RCC 7860 (cell line): ENCODE measurements at places on chromosomes 16 and 17.

GRCh38 chr16:65294165-65294564 lies 172.3 kb upstream of the CDH11 start:
- no peak for DNase-seq

GRCh38 chr17:74345433-74346241 lies 16.0 kb downstream of the BTBD17 start:
- no peak for DNase-seq

DNA sequence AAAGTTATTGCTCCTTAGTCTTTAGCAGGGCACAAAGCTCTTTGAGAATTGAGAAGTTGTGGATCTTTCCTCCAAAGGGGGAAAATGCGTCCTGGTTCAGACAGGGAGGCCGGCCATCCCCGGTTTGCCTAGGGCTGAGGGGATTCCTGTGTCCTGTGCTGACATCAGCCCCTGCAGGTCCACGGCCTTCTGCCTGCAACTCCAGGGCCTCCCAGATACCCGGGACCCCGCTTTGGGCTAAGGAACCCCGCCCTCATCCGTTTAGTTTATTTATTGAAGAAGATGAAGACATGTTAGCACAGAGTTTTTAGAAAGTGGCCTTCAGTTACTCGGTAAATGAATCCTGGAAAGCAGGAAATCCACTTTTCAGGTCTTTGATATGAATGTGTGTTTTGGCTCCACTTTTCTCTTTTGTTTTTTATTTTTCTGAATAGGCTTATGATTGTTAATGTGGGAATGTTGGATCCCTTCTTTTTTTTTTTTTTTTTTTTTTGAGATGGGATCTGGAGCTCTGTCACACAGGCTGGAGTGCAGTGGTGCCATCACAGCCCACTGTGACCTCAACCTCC lies 65.6 kb downstream of the CRISPLD2 start:
- DNase-seq: no peak

DNA sequence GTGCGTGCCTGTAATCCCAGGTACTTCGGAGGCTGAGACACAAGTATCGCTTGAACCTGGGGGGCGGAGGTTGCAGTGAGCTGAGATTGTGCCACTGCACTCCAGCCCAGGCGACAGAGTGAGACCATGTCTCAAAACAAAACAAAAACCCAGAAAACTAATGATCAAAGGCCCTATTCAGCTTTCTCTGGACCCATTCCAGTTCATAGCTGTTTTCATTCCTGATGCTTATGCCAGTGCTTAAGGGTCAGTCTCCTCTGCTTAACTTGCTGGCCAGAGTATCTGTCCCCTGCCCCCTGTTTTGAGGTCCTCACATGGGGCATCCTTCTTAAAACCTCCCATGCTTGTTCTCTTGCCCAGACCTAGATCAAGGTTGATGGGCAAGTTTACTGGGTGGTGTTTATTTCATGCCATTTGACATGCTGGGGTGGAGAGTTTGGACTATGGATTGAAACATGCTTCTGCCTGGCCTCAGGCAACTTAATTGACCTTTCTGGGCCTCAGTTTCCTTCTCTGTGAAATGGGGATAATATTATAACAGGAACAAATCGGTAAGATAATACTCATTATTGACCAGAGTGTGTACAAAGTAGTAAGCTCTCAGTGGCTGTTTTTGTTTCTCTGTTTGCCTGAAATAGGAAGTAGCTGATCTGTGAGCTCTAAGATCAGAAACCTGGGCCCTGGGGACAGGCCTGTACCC lies 369.8 kb downstream of the CPPED1 start:
- no peak for DNase-seq

- no peak for DNase-seq
These were observed 389.8 kb downstream of the CA10 start for GRCh38 chr17:51768706-51769105.

DNA sequence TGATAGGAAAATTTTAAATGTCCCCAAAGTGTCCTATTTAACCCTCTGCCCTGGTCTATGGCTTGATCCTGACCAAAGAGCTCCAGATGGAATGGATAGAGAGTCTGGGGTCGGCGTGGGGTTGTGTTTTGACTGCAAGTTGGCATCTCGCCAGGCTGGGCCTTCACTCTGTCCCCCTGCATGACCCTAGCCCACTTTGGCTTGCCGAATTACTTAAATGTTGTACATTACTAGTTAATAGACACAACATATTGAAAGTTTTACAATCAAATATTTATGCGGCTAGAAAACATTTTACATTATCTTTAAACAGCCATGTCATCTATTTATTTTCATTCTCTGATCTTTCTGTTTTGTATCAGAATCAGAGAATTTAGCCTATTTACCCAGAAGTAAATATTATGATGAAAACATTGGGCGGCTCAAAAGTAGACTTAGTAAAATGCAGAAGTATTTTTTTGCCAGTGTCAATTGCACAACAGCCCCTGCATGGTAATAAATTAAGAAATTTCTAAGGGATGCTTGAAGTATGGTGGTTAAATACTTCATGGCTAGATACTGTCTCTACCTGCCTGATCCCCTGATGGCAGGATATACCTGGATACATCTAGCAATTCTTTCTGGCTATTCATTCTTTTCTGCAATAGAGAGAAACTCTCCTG lies 18.8 kb upstream of the MYOCD start:
- no peak for DNase-seq

DNA sequence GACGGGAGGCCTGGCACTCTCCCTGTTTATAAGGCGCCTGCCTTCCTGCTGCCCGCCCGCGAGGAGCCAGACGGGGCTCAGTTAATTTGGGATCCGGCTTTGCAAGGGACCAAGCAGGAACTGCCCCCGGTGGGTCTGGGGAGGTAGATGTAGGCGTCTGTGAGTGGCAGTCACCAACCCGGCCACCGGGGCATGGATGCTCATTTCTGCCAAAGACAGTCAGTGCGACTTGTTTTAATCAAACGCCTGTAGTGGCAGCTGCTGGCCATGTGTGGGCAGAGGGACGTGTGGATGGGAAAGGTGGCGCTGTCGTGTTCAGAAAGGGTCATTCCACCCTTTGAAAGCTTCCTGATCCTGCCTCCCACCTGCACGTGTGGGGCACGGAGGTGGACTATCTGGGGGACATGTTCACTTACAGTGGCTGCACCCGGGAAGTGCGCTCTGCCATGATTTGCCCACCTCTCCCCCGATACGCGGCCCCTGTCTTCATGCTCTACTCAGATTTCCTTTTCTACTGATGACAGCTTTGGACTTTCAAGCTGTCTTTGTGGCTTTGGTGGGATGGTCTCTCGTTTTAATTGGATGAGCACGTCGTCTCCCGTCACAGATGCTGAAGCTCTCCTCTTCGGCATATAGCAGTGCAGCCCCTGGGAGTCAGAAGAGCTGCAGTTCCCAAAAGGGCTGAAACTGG lies 60.3 kb upstream of the CIBAR2 start:
- no peak for DNase-seq

GRCh38 chr16:30063893-30064728 lies 1.4 kb upstream of the ALDOA start:
- peak; percentile 38 for DNase-seq

DNA sequence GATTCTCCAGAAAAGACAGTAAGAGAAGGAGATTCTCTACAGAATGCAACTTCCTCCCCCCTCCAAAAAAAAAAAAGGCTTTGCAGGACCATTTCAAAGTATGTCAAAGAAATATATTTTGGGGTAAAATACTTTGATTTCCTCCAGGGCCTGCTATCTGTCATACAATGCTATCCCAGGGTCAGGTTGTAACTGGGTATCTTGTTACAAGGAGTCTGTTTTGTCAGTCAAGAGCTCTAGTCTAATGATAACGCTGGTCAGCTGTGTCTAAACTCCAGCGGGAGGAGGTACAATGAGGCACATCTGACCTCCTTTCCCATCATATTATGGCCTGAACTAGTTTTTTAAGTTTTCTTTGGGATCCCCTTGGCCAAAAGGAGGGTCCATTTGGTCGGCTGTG lies 408.4 kb upstream of the CDH5 start:
- DNase-seq: no peak

- peak; percentile 27 for DNase-seq
These were observed 885 bp downstream of the ZNF207 start for GRCh38 chr17:32350666-32351418.
